Coronary artery (tissue), 2 donors: ENCODE measurements at places on chromosomes 7 and 10.

DNA sequence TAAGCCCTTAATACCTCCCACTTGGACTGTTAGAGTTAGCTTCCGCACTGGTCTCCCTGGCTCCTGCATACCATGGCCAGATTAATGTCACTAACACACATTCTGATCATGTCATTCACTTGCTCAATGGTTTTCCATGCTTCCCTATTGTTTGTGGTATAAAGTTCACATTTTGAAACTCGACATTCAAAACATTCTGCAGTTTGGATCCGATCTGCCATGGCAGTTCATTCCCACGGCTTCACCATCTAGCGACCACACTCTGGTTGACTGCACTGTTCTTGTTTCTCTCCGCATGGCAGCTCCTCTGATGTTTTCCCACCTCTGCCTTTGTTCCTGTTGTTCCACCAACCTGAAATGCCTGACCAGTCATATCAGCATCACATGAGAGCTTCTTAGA is 87.4 kb upstream of the WAC start:
- no peak for DNase-seq

DNA sequence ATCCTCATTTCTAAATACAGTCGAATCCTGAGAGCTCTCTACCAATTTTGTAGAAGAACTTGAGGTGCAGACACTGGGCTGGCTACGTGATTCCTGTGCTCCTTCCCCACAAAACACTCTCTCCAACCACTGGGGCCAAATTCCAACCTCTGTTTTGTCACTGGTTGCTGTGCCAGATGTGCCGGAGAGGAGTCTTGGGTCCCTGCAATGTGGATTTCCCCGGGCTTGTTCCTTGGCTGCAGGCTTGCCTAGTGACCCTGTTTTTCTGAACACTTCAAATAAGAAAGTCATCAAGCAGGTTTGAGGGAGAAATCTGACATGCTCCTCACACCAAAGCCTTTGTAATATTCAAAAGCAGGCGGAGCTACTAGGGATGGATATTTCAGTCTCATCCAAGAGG is 44.4 kb upstream of the AGBL3 start:
- DNase-seq = no peak

DNA sequence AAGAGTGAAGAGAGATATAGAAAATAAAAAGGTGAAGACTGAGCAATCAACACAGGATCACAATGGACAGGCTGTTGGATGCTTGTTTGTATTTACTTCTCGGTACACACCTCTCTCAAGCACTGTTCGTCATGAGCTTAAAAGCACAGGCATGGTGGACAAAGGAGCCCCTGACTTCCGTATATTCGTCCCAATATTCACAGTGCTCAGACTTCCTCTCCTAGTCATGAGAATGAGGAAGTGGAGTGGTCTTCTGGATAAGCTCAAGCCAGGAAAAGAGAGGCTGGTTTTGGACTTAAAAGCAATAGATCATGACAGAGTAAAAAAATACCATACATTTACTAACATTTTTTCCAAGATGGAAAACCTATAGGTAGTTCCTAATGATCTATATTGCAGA is 172.5 kb downstream of the SORCS1 start:
- no peak for DNase-seq

- no peak for DNase-seq
These were observed 55.2 kb downstream of the FHIP2A start for GRCh38 chr10:114876602-114877300.

GRCh38 chr10:115047705-115048104 is 45.5 kb upstream of the ATRNL1 start:
- no peak for DNase-seq

- DNase-seq = no peak
These were observed 569 bp upstream of the NPTX2 start for GRCh38 chr7:98616381-98617050.

- DNase-seq = no peak
These were observed 166.6 kb downstream of the ELMO1 start for GRCh38 chr7:37282093-37282444.

DNA sequence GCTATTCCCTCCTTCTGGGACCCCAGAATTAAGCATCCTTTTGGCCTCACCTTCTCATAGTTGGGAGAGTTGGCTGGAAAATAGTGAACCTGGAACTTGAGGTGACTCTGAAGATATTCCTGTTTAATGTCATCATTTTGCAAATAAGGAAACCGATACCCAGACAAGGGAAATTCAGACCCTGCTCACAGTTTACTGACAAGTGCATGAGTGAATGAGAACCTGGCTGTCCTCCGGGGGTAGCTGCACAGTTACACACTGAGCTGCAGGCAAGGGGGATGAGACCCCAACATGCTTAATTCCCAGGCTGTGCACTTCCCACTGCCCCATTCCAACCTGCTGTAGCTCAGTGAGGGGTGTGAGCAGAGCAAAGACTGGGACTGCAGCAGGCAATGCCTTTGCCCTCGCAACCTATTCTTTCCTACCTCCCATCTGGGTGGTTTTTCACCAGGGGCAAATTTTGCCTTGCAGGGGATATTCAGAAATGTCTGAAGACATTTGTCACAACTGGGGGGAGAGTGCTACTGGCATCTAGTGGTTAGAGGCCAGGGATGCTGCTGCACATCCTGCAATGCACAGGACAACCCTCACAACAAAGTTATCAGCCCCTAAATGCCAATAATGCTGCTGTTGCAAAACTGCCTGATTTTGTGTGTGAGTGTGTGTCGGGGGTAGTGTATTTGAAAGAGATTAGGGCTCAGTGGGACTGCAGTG is 136.2 kb downstream of the SORCS3 start:
- DNase-seq = no peak

GRCh38 chr10:44864051-44864450 is 47.1 kb upstream of the TMEM72 start:
- DNase-seq = no peak

GRCh38 chr10:23358357-23358756 is 13.8 kb upstream of the C10orf67 start:
- DNase-seq = no peak

GRCh38 chr10:118332236-118332635 is 9.9 kb downstream of the FAM204A start:
- no peak for DNase-seq

- no peak for DNase-seq
These were observed 500.2 kb upstream of the GALNT17 start for GRCh38 chr7:70631718-70632117.

DNA sequence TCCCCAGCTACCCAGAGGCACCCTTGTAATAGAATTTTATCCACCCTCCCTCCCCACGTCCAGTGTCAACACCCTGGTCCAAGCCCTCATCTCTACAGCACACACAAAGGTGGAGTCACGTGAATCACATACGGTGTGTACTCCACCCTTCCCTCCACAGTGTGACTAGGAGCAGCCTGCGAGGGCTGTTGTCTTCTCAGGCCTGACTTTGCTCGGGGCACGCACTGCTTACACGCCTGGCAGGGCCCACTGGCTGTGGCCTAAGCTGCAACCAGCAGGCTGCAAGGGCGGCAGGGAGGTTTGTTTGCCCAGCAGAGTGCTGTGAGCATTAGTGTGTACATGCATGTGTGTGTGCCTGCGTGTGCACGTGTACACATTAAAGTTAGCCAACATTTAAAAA is 93.7 kb downstream of the COBL start:
- peak; percentile 31 for DNase-seq

- DNase-seq = no peak
These were observed 44.5 kb upstream of the PIP4K2A start for GRCh38 chr10:22758867-22759266.

- DNase-seq = no peak
These were observed 80.3 kb downstream of the WDR11 start for GRCh38 chr10:120931423-120931822.

DNA sequence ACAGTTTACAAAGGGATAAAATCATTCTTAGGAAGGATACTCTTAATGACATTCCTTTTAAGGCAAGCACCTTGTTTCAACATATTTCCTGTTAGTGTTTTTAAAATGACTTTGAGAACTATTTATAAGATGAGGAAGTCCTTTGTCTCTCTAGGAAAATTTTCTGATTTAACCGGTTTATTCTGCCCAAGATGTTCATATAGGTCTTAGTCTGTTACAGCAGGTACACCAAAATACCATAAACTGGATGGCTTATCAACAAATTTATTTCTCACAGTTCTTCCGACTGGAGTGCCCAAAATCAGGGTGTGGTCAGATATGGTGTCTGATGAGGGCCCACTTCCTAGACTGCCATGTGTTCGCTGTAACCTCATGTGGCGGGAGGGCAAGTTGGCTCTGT is 77.9 kb downstream of the GSAP start:
- no peak for DNase-seq

DNA sequence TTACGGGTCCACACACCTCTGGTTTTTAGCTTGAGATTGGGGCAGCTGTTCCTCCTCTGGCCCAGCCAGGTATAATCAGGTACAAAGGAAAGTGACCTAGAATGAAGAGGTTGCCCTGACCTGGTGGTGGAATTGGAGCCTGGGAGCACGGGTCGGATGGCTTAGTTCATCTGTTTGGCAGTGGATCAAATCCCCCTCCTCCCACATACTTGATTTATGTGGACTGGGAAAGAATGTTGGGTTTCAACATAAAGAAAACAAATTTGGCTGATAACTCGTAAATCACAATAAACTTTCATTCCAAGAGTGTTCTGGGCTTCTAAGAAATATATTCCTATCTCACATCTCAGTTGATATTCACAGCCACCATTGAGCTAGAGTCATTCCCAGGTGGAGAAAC is 186.8 kb downstream of the CUX1 start:
- DNase-seq = no peak

DNA sequence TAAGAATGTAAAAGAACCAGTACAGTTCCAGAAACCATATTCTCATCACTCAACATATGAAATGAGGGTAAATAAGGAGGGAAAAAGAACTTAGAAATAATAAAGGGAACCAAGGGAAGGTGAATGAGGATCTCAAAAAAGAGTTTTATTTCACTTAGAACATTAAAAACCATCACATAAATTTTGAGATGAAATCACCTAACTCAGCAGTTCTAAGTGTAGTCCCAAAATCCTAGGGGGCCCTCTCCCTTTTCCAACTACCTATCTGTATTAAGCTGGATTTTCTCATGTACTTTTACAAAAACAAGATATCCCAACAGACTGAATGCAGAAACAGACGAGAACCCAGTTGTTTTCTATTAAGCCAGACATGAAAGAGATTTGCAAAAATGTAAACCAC is 3.2 kb downstream of the ZCWPW1 start:
- no peak for DNase-seq

DNA sequence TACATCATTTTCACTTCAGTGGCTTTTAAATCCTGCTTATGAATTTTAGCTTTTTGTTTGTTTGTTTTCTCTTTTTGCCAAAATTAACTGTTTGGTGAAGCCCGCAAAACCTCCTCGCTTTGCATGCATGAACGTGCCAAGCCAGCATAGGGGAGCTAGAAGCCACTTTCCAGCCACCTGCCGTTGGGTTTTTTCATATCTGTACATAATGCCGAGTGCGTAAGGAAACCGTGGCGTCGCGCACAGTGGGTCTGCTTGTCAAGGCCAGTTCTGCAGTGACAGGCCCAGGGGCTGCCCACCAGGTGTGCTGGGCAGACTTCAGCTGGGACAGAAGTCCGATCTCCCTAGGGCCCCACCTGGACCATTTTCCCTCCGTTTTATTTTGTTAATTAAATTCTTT is 41.1 kb downstream of the WIPI2 start:
- no peak for DNase-seq

DNA sequence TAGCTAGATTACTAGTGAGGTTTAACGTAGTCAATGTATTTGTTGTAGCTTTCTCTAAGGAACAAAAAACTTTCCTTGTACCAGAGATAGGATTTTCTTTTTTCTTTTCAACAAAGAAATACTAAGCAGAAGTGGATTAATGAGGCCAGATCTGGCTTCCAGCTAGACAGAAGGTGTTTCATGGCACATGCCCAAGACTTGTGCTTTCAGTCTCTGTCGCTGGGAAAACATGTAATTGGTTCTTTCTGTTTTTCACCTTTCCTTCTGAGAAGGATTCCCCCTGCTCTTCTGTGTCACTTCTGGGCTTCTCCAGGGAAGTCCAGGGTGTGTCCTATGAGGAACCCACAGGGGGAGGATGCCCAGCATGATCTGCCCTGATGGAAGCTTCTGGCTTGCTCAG is 492.2 kb downstream of the CCSER2 start:
- DNase-seq = no peak

DNA sequence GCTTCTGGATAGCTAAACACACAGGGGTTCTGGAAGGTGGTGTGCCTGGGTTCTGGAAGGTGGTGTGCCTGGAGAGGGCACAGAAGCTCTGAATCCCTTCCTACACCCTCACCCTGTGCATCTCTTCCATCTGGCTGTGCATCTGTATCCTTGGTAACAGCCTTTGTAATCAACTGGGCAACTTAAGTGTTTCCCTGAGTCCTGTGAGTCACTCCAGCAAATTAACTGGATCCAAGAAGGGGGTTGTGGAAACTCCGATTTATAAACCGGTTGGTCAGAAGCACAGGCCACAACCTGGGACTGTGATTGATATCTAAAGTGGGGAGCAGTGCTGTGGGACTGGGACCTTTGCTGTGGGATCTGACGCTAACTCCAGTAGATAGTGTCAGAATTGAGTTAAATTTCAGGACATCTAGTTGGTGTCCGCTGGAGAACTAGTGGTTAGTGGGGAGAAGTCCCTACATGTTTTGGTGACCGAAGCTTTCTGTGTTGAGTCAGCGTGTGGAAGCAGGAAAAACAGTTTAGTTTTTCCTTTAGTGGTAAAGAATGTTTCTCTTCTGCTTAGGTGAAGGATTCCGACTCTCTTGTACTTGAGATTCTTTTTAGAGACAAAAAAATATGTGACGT is 228.1 kb downstream of the BMPER start:
- no peak for DNase-seq

DNA sequence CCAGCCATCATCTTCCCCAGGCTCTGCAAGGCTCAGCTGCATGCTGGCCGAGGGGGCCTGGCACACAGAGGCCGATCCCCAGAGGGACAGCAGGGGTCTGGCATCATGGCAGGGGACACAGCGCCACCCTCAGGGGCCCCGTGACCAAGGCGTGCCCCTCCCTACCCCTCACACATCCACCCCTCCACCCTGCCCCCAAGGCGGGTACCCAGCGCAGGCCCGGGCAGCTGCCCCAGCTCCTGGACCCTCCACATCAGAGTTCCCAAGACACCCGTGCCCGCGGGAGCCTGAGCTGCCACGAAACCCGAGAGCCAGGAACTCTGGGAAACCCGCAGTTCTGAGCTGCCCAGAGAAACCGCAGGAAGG is 46.5 kb upstream of the TNRC18 start:
- DNase-seq = no peak

- DNase-seq = no peak
These were observed 77.4 kb downstream of the SAMD9 start for GRCh38 chr7:93040355-93040754.

DNA sequence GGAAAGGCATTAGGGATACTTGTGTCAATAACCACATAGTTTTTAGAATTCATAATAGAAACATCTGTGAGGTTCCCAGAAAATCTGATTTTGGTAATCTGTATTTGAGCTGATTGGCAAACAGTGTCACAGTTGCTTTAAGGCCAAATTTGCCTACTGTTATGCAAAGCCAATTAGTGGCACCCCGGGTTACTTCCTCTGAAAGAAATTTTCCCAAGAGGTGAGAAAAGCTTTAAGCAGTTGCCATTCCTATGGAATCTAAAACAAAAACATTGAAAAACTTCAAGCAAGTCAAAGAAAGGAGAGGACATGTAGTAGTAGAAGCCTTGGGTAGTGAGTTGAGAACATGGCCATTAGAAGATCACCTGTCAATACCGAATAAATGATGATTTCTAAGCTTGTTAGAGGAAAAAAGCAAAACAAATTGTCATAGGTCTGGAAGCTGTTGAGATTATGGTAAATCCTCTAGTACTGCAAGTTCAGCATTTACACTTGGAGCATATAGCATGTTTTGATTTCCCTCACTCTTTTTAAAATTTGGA is 176.8 kb downstream of the TWIST1 start:
- no peak for DNase-seq
